AG04449 (cell line): ENCODE measurements at places on chromosomes 12 and 14.

- DNase-seq = no peak
Observed at GRCh38 chr12:132689227-132689626, 1.8 kb downstream of the PXMP2 start.

DNA sequence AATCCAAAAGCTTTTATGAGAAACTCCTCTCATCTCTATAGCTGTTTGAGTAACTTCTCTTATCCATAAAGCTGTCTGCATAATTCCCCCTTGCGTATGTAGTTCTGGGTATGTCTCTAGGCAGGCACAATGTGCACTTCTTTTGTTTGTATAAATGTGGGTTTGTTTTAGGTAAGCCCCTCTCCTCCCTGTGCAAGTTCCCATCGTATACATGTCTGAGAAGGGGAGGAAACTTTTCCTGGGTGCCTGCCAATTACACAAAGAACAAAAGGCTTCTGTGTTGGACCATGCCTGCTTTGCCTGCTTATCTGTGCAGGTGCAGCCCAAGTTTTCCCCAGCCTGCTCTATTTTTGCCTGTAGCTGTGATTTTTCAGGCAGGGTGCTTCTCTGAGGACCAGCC, 96.7 kb downstream of the CCER1 start:
- no peak for DNase-seq

DNA sequence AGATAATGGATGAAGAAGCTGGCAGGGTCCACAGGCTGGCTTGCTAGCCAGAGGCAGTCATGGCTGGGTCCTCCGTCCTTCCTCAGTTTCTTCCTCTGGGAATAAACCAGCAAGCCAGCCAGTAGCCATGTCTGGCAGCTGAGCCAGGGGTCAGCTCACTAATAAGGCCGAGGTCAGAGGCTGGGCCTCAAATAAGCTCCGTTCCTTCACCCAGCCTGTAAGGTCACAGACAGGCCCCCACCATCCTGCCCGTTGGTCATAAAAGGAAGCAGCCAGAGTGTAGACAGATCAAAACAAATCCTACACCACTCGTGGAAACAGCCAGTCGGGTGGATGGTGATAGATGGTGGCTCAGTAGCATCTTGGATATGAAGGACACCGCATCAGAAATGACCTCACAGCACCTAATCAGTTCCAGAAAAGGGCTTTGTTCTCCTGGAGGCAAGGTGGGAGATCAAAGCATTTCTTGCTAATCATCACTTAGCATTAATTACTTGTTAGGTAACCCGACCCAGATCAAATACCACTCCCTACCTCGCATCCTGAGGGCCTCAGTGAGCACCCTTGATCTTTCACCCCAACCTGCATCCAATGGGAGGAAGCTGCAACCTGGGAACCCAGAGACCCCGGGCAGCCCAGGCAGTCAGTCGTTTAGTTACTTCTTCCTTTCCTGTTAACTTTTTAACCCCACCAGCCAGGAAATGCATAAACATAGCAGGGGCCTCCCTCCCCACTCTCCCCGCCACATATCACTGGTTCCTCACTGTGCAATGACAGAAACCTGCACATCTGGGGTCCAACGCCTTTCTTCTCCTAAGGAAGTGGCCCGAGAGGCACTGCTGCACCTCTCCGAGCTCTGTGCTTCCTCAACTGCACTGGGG, 90.2 kb downstream of the KDM2B start:
- no peak for DNase-seq

DNA sequence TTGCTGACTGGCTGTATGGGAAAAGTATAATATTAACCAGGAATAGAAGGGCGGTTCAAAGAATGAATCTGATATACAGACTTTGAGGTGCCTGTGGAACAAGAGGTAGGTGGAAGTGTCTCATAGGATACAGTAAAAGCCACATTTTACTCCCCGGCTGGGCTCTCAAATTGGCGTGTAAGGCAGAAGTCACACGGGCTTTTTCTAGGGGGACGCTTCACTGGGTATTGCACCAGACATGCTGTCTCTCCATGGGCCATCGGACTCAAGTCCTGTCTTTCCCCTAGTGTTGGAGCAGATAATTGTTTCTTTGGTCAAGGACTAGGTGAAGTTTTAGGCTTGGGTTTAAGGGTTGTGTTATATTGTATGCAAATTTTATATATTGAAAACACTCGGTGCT, 9.1 kb downstream of the TMCC3 start:
- DNase-seq = no peak

DNA sequence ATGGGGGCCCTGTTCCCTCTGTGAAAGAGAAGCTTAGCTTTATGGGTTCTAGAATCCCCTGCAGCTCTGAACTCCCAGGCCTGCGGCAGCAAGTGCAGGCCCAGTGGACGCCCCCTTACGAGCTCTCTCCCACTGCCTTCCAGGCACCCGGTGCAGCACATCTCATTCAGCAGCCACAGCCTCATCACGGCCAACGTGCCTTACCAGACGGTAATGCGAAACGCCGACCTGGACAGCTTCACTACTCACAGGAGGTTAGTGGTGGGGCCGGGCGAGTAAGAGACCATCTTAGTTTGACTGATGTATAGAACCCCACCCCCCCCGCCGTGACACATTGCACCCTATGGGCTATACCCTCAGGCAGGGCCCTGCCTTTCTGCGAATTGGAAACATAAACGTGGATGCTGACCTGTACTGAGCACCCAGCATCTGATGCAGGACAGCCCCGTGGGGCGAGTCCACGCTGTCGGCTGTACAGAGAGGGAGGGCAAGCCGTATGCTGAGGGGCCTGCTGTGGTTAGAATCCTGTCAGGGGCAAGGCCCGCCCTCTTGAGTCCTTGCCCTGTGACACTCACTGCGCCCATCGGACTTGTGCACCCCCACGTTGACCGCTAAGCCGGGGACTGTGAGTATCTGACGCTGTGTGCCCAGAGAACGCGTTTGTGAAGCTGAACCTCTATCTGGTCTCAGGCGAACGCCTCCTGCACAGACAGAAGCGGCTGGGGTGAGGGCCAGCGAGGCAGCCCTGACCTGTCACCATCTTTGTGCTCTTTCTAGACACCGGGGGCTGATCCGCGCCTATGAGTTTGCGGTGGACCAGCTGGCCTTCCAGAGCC, 71.7 kb downstream of the TESC start:
- DNase-seq = no peak

DNA sequence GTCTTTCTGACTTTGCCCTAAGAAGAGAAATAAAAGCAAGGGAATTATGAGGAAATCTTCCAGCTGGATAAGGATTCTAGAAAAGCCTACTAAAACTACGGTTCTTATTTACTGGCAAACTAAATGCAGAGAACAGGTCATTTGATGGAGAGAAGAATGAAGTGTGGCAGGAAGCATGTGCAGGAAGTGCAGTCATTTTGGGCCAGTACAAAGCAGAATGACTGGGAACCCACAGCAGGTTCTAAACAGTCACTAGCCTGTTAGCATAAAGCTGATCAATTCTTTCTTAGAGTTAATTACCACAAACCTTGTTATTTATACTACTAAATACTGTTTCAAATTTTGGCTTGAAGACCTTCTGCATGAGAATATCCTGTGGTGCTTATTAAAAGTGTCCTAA, 36.7 kb downstream of the CFAP54 start:
- DNase-seq = no peak
